Endothelial cell of umbilical vein (primary cell): ENCODE measurements at places on chromosomes 3 and 15. TPM values are rescaled to one million over a fixed set of nuclear protein-coding genes. Genes with fewer than 3 reads are reported as not detected.

FAH gene
- 18.2 and 18.9 TPM in 2 replicates for total RNA-seq

- H3K4me1 ChIP-seq: peaks cover 4% of the 10 kb centered on the region
- no peak overlapping the region for H3K27ac ChIP-seq
- no peak overlapping the region for H3K4me3 ChIP-seq
- no peaks in the 10 kb centered on the region for H3K27me3 ChIP-seq
- DNase-seq: no peak
- H3K36me3 ChIP-seq: no peaks in the 10 kb centered on the region
Measured at GRCh38 chr15:57159767-57160166, 216.5 kb upstream of the CGNL1 start.

- H3K4me1 ChIP-seq: peaks cover 6% of the 10 kb centered on the region
- peak; percentile 27 for DNase-seq
- H3K27me3 ChIP-seq: peaks cover 19% of the 10 kb centered on the region
Measured at GRCh38 chr3:124034016-124034843, 42.3 kb upstream of the ROPN1 start.

DNA sequence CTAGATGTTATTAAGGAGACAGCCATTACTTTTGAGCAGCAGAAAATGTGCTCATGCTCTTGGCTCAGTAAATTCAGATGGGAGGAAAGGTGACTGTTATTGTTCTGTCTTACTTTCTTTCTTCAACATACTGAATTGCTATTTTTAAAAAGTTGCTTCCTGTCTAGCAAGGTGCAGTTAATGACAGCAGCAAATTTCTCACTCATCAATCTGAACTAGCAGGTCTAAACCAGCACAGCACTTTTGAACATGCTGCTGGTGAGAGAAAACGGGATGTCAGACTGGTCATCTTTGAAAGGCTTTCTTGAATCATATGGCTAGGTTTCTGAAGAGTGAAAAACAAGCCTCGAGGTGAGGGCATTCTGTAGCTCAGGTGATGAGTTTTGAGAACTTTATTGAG, 384.7 kb downstream of the MFSD1 start:
- H3K27me3 ChIP-seq: no peaks in the 10 kb centered on the region
- H3K27ac ChIP-seq: no peak overlapping the region
- H3K4me3 ChIP-seq: no peak overlapping the region
- H3K36me3 ChIP-seq: no peaks in the 10 kb centered on the region
- DNase-seq: no peak

GRCh38 chr3:127604035-127604434, 5.8 kb downstream of the MCM2 start:
- H3K4me1 ChIP-seq: peaks cover 15% of the 10 kb centered on the region
- no peak overlapping the region for H3K27ac ChIP-seq
- no peak for DNase-seq
- no peak overlapping the region for H3K4me3 ChIP-seq

DNA sequence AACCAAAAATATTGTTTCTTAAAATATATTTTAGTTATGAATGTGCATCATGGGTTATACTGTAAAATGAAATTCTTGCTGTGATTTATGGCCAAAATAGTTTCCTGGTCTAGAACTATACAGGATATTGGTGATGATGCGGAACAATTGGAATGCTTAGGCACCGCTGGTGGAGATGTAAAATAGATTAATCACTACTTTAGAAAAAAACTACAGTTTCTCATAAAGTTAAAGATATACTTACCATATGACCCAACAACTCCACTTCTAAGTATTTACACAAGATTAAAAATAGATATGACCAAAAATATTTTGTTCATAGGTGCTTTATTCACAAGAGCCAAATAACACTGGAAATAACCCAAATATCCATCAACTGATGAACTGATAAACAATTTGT, 126.7 kb downstream of the TUSC7 start:
- no peaks in the 10 kb centered on the region for H3K36me3 ChIP-seq
- H3K4me3 ChIP-seq: no peak overlapping the region
- no peak overlapping the region for H3K27ac ChIP-seq
- DNase-seq: peak; percentile 3
- no peaks in the 10 kb centered on the region for H3K27me3 ChIP-seq
- peaks cover 8% of the 10 kb centered on the region for H3K4me1 ChIP-seq

DNA sequence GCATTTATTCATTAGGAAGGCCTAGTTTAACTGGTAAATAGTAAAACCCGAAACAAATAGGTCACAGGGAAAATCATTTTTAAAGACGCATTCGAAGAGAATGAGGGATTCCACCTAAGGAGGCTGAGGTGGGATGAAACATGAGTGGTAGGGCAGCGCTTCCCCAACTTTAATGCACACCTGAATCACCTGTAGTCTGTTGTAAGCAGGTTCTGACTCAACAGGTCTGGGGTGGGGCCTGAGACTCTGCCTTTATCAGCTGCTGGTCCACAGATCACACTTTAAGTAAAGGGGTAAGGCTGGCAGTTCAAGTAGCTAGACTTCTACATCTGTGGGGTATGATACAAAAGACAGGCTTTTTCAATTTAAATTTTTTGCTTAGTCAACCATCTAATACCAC, 223.5 kb upstream of the UBE2E2 start:
- no peak overlapping the region for H3K27ac ChIP-seq
- no peak for DNase-seq
- H3K4me3 ChIP-seq: no peak overlapping the region
- H3K4me1 ChIP-seq: no peaks in the 10 kb centered on the region
- H3K27me3 ChIP-seq: no peaks in the 10 kb centered on the region

DNA sequence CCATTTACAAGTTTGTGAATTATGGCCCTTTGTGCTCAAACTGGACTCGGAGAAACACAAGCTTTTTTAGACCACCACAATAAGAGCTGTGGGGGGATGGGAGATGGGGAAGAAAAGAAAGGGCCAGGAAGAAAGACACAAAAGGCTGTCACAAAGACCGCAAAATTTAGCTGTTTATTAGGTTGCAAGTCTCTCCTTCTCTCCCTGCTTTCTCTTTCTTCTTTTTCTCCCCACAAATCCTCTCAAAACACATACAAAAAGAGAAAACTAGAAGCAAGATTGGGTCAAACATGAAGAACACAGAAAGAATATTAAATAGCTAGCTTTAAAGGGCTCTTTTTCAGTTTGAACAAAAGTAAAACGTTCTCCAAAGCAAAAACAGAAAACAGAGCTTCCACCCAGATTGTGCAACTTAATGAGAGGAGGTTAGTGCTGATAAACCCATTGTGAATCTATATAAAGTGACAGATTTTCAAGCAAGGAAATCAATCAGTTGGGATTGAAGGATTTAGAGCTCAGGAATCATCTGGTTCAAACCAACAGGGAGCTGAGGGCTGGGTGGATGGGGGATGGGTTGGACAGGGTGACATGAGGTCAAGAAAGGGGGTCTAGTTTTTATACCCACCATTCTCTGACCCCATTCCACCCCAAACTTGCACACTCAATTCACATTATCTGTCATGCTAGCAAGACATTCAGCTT, 87.3 kb downstream of the DHX30 start:
- H3K27me3 ChIP-seq: no peaks in the 10 kb centered on the region
- no peak for DNase-seq
- peaks cover 11% of the 10 kb centered on the region for H3K36me3 ChIP-seq

ZBTB20 gene
- 18.6 and 20.5 TPM in 2 replicates for total RNA-seq

TRAK1 gene
- total RNA-seq: 59.6 and 66.6 TPM in 2 replicates

SERP1 gene
- 81.7 and 82.0 TPM in 2 replicates for total RNA-seq

DNA sequence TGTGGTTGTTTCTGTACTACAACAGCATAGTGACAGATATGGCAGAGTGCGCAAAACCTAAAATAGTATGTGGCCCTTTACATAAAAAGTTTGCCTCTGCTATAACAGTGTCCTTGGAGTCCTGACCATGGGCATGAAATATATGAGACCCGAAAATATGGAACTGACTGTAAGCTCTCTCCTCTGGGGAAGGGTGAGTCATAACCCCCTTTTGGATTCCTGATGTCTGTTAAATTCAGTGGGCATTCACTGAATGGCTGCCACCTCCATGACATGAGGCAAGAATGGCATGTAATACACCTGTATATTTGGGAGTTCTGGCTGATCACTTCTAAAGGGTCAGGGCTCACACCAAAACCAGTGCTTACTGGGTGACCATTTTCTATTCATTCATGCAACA, 6.1 kb downstream of the TBC1D2B start:
- H3K27ac ChIP-seq: no peak overlapping the region
- peaks cover 58% of the 10 kb centered on the region for H3K4me1 ChIP-seq
- no peaks in the 10 kb centered on the region for H3K27me3 ChIP-seq

DNA sequence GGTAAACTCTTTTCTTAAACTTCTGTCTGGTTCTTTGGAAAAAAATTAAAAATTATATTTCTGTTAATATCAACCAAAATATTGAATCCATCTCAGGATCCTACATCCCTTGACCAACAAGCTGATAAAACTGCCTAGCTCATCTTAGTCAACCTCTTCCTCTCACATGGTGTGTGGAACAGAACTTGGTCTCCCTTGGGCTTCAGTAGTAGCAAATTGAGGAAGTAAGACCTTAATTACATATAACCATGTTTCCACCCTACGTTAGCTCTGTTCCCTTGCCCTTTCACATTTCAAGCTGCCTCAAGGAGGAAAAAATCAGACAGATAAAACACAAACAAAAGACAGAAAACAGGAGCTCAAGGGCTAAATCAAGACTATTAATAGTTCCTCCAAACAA, 116.4 kb downstream of the GREM1 start:
- no peak overlapping the region for H3K27ac ChIP-seq
- H3K4me1 ChIP-seq: peaks cover 27% of the 10 kb centered on the region
- no peaks in the 10 kb centered on the region for H3K27me3 ChIP-seq
- no peaks in the 10 kb centered on the region for H3K36me3 ChIP-seq
- DNase-seq: no peak

- H3K27ac ChIP-seq: no peak overlapping the region
- H3K4me1 ChIP-seq: no peaks in the 10 kb centered on the region
- H3K36me3 ChIP-seq: no peaks in the 10 kb centered on the region
- H3K27me3 ChIP-seq: peaks cover 18% of the 10 kb centered on the region
- DNase-seq: no peak
Measured at GRCh38 chr15:32700501-32701150, 17.2 kb upstream of the GREM1 start.

SYNPR gene
- not detected in 2 replicates for total RNA-seq

DNA sequence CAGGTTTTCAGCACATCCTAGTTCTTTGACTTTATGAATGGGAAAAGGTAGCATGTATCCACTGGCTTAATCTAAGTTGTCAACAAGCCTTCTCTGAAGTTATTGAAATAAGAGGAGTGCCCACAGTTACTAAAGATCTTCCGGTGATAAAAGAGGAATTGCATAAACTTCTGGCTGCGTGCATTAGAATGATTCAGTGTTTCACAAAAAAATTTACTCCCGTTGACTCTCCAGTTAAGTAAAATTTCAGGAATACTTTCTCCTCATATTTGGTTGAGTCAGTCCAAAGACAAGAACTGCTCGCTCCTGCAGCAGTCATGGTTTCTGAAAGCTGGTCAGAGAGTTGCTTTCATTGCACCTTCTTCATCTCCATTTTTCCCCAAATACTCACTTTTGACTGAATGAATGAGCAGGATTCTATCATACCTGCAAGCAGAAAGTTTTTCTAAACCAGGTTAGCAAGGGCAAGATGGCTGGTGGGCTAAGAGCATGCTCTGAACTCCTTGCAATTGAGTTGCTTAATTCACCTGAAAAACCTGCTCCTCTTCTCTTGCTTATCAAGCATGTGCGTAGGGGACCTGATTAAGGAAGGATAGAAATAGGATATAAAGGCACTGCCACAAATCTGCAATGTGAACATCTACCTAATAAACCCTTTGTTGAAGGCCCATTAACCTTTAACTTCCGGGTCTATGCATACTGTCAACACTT, 64.2 kb upstream of the TIMP4 start:
- H3K36me3 ChIP-seq: no peaks in the 10 kb centered on the region
- DNase-seq: no peak
- H3K27ac ChIP-seq: no peak overlapping the region
- H3K27me3 ChIP-seq: peaks cover 2% of the 10 kb centered on the region

- no peaks in the 10 kb centered on the region for H3K27me3 ChIP-seq
- no peak for DNase-seq
- no peak overlapping the region for H3K27ac ChIP-seq
- H3K4me3 ChIP-seq: no peak overlapping the region
Measured at GRCh38 chr15:87477026-87477425, 779.5 kb downstream of the NTRK3 start.

TMEM207 gene
- total RNA-seq: not detected in 2 replicates

GRCh38 chr3:56886314-56886713, 84.6 kb upstream of the ARHGEF3 start:
- no peaks in the 10 kb centered on the region for H3K36me3 ChIP-seq
- no peak for DNase-seq
- H3K27ac ChIP-seq: no peak overlapping the region
- peaks cover under 1% of the 10 kb centered on the region for H3K4me1 ChIP-seq

DNA sequence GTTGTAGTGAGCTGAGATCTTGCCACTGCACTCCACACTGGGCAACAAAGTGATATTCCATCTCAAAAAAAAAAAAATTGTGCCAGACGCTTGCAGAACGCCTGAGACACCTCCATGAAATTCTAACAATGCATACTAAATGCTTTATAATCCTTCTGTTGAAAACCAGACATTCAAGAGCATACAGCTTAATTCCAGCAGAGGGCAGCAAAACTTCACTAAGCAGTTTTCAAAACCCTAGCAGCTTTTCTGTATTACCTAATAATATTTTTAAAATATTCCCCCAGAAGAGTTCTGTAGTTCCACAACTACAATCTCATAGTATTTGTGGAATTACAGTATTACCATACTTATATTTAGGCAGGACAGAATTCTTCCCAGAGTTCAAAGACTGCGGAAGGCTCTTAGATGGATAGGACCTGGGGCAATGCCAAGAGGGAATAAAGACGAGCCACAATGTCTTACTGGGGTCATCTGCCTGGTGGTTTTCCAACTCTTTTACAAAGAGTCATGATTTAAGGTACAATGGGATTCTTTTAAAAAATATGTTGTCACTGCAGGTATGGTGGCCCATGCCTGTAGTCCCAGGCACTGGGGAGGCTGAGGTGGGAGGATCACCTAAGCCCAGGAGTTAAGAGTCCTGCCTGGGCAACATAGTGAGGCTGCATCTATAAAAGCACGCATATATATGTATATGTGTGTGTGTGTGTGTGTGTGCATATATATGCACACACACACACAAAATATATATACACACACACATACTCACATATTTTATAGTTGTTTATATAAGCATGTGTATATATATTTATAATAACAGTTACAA, 19.6 kb upstream of the TASOR start:
- peak; percentile 66 for DNase-seq
- no peaks in the 10 kb centered on the region for H3K4me1 ChIP-seq
- H3K4me3 ChIP-seq: no peak overlapping the region
- H3K36me3 ChIP-seq: no peaks in the 10 kb centered on the region

- peaks cover 12% of the 10 kb centered on the region for H3K4me1 ChIP-seq
- H3K4me3 ChIP-seq: no peak overlapping the region
- H3K27me3 ChIP-seq: no peaks in the 10 kb centered on the region
- H3K36me3 ChIP-seq: no peaks in the 10 kb centered on the region
Measured at GRCh38 chr3:108489776-108490175, 20.6 kb downstream of the MYH15 start.

GRCh38 chr15:48147358-48147757, 26.6 kb downstream of the SLC24A5 start:
- H3K27ac ChIP-seq: no peak overlapping the region
- peaks cover 12% of the 10 kb centered on the region for H3K36me3 ChIP-seq
- H3K4me1 ChIP-seq: peaks cover 43% of the 10 kb centered on the region
